ENCODE measurements at places on chromosomes 16 and 17.
A peak's percentile ranks its signal among the peaks of the same experiment; 100 is the strongest.

GRCh38 chr17:76791053-76791980 is 53.4 kb downstream of the MFSD11 start:
- peak; percentile 57 for DNase-seq

DNA sequence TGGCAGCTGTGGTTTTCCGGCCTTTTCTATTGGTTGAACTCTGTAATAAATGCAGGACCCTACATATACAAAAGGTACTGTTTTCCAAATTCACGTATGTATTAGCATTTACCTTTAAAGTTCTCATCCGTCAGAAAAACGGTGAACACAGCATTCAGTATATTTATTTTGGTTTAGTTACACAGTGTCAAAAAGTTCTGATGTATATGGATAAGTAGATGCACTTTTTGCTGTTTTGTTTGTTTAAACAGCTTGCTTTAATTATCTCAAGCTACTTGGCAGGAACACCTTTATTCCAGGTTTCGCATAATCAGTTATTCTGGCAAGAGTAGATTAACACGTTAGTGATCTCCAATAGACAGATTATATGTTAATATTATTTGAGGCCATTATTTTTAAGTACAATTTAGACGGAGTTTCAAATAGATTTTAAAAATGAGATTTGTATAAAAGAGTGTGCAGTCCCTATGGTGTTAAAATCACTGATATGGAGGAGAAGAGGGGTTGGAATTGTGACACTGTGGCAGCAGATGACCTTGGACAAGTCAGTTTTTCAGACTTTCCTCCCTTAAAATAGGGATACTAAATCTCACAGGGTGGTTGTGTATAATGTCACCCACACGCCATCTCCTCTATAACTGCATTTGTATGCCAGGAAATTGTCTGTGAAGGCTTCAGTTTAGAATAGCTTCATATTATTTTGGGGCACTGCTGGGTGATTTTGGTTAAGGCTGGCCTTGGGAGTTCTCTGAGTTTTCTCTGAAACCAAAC is 2.1 kb downstream of the HERPUD1 start:
- DNase-seq, result no peak

DNA sequence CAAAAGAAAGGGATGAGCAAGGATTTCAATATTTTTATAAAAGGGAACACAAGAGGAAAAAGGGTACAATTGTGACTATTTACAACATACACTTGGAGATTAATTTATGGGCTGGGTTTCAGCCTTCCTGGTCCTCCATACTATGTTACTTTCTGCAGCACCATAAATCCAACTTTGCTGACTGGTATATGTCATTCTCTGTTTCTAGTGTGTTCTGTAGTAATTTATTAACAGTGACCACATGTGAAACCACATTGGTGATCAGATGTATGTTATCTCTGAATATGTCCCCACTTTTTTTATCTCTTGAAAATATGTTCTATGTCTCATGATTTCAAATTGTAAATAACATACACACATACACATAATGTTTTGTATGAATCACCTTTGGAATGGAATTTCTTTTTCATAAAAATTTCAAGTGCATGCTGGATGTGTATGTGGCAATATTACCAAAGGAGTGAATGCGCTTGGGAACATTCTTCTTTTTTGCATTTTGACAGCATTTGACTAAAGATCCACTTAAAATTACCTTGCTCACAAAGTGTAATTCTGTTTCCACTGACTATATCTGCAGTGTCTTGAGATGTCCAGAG is 2.9 kb upstream of the LYRM9 start:
- no peak for DNase-seq

- DNase-seq, result peak; percentile 65
These were observed 1.0 kb upstream of the ARMC5 start for GRCh38 chr16:31458073-31458843.

- DNase-seq, result no peak
These were observed 46.9 kb downstream of the NDEL1 start for GRCh38 chr17:8482546-8482945.

- no peak for DNase-seq
These were observed 23.0 kb upstream of the CDR2 start for GRCh38 chr16:22397464-22397863.

GRCh38 chr17:37385474-37385990 is 9.7 kb downstream of the C17orf78 start:
- DNase-seq, result no peak

Measured in GM13976 (cell line).